Small intestine (tissue), 16 donors: ENCODE measurements at places on chromosomes 6 and 20. TPM values are rescaled to one million over a fixed set of nuclear protein-coding genes. Genes with fewer than 3 reads are reported as not detected.

Gene HLA-DRB5
- polyA plus RNA-seq = not detected

Gene NR2E1
- polyA plus RNA-seq = 0.04 TPM

DNA sequence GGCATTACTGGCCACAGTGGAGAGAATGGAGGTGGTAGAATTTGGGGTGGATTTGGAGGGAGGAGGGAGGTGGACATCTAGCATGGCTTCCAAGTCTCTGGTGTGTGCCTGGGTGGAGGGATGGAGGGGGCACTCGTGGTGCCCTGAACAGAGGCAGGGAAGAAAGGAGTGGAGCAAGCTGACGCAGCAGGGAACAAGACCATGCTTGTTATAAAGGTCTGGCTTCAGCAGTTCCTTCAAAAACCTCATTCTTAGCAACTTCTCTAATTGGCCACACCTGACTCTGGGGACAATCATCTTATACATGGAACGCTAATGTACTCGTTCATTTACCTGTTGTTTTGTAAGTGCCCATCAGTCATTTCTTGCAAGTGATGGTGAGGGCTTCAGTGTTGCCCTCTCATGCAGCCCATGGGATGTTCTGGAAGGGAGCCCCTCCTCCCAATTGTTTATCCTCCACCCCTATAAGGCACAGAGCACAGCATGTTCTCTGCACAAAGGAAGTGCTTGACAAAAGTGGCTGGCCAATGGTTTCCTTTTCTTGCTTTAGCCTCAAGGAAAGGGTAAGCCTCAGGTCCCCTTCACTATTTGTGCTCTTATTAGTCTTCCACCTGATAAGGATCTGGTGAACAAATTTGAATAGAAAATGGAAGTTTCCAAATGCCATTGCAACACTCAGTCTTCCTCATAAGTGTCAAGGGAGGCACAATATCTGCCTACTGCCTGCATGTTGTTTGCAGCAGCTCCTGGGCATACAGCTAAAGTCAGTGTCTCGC is 39.3 kb downstream of the GFOD1 start:
- peak overlapping the region; percentile 80 for H3K27ac ChIP-seq
- no peaks in the 10 kb centered on the region for H3K27me3 ChIP-seq
- no peaks in the 10 kb centered on the region for H3K4me1 ChIP-seq

DNA sequence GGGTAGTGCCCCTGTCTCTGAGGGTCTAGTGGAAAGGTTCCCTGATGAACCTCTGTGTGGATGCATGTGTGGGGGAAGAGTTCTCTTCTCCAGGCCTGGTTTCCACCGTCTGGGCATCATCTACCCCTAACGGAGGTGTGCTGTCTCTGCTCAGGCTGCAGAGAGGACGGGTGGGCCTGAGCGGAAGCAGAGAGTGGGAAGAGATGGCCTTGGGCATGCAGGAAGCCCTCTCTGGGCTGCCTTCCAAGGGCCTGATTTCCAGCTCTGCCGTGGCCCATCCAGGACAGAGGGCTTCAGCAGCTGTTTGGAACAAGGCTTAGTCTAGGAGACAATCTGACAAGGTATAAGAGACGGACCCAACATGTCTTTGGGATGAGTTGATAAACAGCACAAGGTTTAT is 220.1 kb upstream of the DTNBP1 start:
- H3K27me3 ChIP-seq = no peaks in the 10 kb centered on the region
- no peak overlapping the region for H3K27ac ChIP-seq
- no peak overlapping the region for H3K4me3 ChIP-seq
- no peak for DNase-seq
- no peaks in the 10 kb centered on the region for H3K4me1 ChIP-seq
- no peaks in the 10 kb centered on the region for H3K36me3 ChIP-seq

Gene MUC21
- polyA plus RNA-seq = 0.81 TPM

Gene BPI
- polyA plus RNA-seq = not detected

Gene NKAIN4
- polyA plus RNA-seq = 0.51 TPM

DNA sequence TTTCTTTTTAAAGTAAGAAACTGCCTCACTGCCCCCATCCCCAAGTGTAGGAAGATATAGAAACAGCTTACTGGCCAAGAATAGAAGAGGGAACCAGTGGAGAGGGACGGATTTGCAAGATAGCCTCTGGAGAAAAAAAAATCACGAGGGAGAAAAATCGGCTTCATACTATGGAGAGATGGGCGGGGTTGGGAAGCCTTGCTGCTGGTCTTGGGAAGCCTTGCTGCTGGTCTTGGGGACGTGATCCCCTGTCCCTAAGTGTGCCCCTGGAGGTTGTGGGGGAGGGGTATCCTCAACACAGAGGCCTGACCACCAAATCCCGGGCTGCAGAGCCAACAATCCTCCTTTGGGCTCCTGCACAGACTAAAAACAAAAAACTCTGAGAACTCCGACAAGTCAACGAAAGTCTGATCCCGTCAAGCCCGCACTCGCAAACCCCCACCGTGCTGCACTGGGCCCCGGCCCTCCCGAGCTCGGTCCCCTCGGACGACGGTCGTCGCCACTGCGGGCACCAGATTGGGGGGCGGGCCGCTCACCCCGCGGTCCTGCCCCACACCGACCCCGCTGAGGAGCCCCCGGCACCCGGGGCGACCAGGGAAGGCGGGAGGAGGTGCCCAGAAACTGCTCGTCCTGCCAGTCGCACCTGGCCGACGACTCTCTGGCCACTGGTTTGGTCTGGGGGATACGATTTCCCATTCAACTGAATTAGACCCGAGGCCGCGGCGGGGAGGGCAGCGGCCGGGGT is 750 bp downstream of the MAP7 start:
- H3K36me3 ChIP-seq = no peaks in the 10 kb centered on the region
- H3K4me3 ChIP-seq = peak overlapping the region; percentile 69
- H3K4me1 ChIP-seq = no peaks in the 10 kb centered on the region
- no peaks in the 10 kb centered on the region for H3K27me3 ChIP-seq
- peak; percentile 71 for DNase-seq

- H3K27me3 ChIP-seq = peaks cover 56% of the 10 kb centered on the region
- H3K36me3 ChIP-seq = no peaks in the 10 kb centered on the region
- H3K4me1 ChIP-seq = no peaks in the 10 kb centered on the region
Measured at GRCh38 chr6:29827579-29828470, at the start of gene HLA-G. TSS of gene HLA-G (plus strand) at chr6:29827825. CDS start at chr6:29827845, 20 bp downstream.

GRCh38 chr6:161564952-161565351 is 291.1 kb upstream of the AGPAT4 start:
- no peak overlapping the region for H3K27ac ChIP-seq
- no peaks in the 10 kb centered on the region for H3K36me3 ChIP-seq
- H3K4me1 ChIP-seq = no peaks in the 10 kb centered on the region

Gene AARS2
- polyA plus RNA-seq = 14.4 TPM

DNA sequence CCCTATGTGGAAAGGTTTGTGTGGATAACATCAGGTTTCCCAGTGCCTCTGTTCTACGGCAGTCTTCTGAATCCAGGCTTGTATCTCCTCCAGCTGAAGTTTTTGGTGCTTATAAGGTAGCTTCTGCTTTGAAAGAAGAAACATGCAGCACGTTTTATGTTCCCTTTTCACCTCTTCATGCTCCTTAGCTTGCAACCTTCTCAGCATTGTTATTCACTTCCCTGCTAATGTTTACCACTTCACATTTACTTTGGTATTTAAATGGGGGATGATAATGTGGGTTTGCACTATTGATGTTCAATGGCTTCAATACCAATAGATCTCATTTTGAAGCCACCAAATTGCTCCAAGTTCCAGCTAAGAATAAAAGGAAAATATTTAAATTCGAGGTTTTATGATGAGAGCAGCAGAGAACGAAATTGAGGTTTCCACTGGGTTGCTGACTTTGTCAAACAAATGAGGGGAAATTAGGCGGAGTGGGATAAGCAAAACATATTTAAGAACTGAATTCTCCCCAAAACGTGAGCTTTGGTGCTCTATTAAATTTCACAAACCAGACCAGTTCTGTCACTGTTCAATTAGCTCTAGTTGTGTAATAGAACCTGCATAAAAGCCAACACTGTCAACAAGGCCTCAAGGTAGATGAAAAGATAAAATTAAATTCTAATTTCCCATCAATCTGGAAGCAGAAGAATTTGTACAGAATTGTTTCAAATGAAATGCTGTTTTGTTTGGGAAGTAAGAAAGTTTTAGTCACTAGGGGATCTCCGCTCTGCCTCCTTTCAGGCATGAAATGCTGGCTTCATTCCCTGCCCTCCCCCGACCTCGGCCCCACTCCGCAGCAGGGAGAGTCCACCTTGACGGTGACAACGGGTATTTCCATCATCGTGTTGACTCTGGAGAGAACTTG is 1.4 kb downstream of the IL22RA2 start:
- H3K27me3 ChIP-seq = no peaks in the 10 kb centered on the region
- H3K4me3 ChIP-seq = no peak overlapping the region
- no peaks in the 10 kb centered on the region for H3K36me3 ChIP-seq
- H3K27ac ChIP-seq = no peak overlapping the region

DNA sequence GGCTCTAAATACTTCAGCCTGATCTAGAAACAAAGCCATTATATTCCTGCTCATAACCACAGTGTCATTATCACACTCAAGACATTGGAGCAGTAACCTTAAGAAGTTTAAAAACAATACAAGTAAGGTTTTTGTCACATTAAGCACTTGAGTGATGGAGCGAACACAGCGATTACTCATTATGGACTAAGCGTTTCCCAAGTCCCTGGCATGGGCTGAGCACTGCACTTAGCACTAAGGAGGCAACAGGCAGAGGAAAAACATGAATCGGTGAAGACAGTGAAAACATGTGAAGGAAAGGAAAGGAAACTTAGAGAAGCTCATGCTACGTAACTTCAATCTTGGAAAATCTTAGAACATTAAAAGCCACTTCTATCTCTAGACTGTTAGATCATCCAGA is 108.7 kb downstream of the SLC24A3 start:
- H3K36me3 ChIP-seq = no peaks in the 10 kb centered on the region
- DNase-seq = no peak

DNA sequence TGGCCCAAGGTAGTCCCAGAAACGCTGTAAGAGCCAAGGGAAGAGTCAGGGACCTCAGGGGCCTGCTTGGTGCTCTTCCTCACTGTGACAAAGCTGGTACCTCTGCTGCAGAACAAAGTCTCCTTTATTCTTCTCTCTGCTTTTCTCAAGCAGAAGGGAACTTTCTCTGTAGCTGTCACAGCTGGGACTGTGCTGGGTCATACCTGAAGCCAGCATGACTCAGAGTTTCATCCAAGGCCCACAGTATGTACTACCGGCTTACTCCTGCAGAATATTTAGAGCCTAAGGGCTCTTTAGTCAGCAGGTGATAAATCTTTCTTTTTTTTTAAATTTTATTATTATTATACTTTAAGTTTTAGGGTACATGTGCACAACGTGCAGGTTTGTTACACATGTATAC is 183.2 kb downstream of the TINAG start:
- no peak for DNase-seq
- no peak overlapping the region for H3K4me3 ChIP-seq
- H3K27me3 ChIP-seq = no peaks in the 10 kb centered on the region

- H3K36me3 ChIP-seq = no peaks in the 10 kb centered on the region
- H3K4me1 ChIP-seq = no peaks in the 10 kb centered on the region
- H3K27me3 ChIP-seq = no peaks in the 10 kb centered on the region
- H3K4me3 ChIP-seq = no peak overlapping the region
- no peak overlapping the region for H3K27ac ChIP-seq
- no peak for DNase-seq
Measured at GRCh38 chr20:17798601-17799000, 98.8 kb downstream of the BANF2 start.

DNA sequence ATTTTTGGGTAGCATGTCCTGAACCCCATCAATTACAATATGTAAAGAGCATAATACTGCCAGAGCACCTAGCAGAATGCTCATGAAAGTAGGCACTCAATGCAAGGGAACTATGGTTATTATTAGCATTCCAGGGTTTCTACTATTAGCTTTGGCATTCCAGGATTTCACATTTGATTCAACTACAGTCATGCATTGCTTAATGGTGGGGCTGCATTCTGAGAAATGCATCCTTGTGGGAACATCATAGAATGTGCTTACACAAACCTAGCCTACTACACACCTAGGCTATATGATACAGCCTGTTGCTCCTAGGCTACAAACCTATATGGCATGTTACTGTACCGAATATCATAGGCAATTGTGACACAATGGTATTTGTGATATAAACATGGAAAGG is 247.8 kb downstream of the CD83 start:
- DNase-seq = no peak
- H3K27me3 ChIP-seq = no peaks in the 10 kb centered on the region
- H3K4me3 ChIP-seq = no peak overlapping the region
- no peak overlapping the region for H3K27ac ChIP-seq

- no peaks in the 10 kb centered on the region for H3K27me3 ChIP-seq
- H3K36me3 ChIP-seq = peaks cover 1% of the 10 kb centered on the region
- peak overlapping the region; percentile 90 for H3K4me3 ChIP-seq
Measured at GRCh38 chr6:99514089-99514488, 1.1 kb downstream of the USP45 start.

DNA sequence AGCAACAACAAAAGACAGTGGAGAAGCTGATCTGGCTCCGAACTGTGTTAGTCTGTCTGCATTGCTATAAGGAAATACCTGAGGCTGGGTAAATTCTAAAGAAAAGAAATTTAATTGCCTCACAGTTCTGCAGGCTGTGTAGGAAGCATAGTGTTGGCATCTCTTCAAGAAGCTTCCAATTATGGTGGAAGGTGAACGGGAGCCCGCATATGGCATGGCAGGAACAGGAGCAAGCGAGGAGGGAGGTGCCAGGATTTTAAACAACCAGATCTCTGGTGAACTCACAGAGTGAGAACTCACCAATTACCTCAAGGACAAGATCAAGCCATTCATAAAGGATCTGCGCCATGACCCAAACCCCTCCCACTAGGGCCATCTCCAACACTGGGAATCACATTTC is 293.5 kb downstream of the SMOC2 start:
- H3K27ac ChIP-seq = no peak overlapping the region
- no peak for DNase-seq
- no peak overlapping the region for H3K4me3 ChIP-seq
- H3K27me3 ChIP-seq = no peaks in the 10 kb centered on the region
- no peaks in the 10 kb centered on the region for H3K36me3 ChIP-seq

- no peaks in the 10 kb centered on the region for H3K4me1 ChIP-seq
- H3K4me3 ChIP-seq = no peak overlapping the region
- H3K27ac ChIP-seq = no peak overlapping the region
- no peak for DNase-seq
- H3K27me3 ChIP-seq = no peaks in the 10 kb centered on the region
Measured at GRCh38 chr20:9163995-9164394, 95.1 kb downstream of the PLCB4 start.

DNA sequence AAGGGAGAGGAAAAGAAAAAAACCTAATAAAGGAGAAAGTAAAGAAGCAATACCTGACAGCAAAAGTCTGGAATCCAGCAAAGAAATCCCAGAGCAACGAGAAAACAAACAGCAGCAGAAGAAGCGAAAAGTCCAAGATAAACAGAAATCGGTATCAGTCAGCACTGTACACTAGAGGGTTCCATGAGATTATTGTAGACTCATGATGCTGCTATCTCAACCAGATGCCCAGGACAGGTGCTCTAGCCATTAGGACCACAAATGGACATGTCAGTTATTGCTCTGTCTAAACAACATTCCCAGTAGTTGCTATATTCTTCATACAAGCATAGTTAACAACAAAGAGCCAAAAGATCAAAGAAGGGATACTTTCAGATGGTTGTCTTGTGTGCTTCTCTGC is 70.8 kb upstream of the RNF146 start:
- H3K4me1 ChIP-seq = no peaks in the 10 kb centered on the region
- DNase-seq = no peak
- no peak overlapping the region for H3K27ac ChIP-seq
